ENCODE measurements at places on chromosomes 16 and 17.

DNA sequence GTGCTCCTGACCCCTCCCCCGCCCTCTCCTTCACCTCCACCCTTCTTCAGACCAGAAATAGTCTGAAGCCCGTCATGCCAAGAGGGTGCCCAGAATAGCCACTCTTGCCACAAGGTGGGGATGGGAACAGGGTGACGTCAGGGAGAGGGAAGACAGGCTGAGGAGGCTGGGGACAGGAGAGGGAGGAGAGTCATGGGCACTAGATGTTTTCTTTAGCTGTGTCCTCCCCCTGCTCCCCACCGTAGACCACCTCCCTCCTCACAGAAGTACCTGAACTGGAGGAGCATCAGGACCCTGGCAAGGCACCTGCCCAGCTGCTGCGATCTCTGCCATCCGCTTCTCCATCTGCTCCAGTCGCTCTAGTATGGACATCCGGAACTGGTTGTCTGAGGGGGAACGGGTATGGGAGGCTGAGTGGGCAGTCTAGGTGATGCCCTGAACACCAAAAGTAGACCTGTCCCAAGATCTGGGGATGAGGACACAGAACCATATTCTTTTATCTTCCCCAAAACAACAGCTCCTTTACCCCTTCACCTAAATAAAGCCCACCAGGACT is 6.6 kb upstream of the SPAG7 start:
- DNase-seq: no peak

- peak; percentile 99 for DNase-seq
Observed at GRCh38 chr17:55726440-55726839, 3.8 kb upstream of the TMEM100 start.

- no peak for DNase-seq
Observed at GRCh38 chr17:48611681-48612455, 1.1 kb upstream of the HOXB7 start.

DNA sequence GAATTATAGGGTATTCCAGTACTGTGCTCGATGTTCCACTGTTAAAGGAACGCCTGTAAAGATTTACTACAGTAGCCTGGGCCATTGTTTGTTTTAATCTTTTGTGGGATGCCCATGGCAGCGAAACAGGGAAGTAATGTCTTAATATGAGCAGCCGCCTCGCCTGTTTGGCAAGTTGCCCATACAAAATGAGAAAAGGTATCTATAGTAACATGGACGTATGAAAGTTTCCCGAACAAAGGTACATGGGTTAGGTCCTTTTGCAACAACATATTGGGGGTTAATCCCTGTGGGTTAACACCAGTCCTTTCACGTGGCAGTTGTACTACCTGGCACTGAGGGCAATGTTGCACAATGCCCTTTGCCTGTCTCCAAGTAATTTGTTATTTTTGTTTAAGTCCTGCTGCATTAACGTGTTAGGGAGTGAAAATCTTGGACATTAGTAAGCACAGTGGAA is 21.1 kb upstream of the TMC5 start:
- DNase-seq: no peak

DNA sequence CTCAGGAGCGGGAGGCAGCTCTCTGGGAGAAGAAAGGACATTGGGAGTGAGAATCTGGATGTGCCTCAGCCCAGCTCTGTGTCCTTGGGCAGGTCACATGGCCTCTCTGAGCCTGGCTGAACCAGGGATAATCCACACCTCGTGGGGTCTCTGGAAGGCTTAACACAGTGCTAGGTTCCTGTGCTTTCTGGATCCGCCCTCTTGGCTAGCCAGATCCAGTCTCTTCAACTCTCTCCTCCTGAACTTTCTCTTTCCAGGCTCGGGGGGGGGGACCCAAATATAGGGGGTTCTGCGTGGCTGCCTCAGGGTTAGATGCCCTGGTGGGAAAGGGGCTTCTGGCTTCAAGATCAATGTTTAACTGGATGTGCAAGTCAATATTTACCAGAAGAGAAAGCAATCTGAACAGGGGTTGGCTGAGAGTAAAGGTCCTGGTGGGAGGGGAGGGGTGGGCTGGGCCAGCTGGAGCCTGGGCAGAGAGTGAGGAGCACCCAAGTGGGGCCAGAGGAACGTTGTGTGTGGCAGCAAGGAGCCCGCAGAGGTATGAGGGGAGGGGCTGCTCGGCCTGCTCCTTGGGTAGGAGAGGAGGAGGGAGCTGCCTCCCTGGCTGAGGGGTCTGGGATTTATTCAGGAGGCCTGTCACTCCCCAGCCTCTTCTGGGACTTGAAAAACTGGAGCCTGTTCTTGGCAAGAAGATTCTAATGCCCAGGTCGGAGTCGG is at the start of gene SERPINF2:
Gene SERPINF2, plus strand, starts transcription at position 501 of the 717 bp plus-strand sequence. CDS start 2,125 bp downstream, outside the sequence.
- DNase-seq: no peak

- no peak for DNase-seq
Observed at GRCh38 chr16:49554681-49555080, 181.1 kb downstream of the C16orf78 start.

DNA sequence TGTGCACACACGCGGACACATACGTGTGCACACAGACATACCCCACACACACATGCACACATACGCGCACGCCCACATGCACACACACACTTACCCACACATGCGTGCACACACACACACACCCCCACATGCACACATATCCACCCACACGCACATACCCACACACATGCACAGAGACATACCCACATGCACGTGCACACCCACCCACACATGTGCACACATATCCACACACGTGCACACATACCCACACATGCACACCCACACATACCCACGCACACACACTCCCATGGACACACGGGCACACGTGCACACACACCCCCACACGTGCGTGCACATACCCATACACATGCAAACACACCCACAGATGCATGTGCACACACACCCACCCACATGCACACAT is 27.2 kb upstream of the PVALEF start:
- no peak for DNase-seq

GRCh38 chr17:354651-355556 is 2.3 kb upstream of the RPH3AL start:
- no peak for DNase-seq

DNA sequence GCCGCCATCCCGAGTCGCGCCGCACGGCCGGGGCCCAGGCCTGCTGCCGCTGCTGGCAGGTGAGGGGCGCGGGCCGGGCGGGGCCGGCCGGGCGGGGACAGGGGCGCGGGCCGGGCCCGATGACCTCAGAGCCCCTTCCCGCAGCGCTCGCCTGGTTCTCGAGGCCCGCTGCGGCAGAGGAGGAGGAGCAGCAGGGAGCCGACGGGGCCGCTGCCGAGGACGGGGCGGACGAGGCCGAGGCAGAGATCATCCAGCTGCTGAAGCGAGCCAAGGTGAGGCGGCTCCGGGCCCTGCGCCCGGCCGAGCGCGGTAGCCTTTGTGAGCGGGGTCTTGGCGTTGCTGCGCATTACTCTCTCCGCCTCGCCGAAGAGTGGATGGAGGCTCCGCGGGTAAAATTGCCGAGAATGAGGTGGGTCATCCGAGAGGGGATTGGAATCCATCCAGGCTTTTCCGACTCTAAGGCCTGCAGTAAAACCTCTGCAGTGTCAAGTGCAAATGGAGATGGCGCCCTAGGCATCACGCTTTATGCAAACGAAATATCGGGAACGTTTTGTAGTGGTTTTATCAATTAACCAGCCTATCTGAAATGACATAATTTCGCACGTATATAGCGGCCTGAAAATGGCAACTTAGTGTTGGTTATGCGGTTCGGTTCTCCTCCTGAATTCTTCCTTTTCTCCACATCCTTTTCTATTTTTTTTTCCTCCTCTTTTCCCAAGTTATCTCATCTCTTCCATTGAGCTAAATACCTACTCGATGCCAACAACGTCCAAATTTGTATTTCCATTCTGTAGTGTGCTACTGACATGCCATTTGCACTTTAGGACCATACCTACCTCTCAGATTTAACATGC is 577 bp downstream of the TTC19 start:
- peak; percentile 31 for DNase-seq

DNA sequence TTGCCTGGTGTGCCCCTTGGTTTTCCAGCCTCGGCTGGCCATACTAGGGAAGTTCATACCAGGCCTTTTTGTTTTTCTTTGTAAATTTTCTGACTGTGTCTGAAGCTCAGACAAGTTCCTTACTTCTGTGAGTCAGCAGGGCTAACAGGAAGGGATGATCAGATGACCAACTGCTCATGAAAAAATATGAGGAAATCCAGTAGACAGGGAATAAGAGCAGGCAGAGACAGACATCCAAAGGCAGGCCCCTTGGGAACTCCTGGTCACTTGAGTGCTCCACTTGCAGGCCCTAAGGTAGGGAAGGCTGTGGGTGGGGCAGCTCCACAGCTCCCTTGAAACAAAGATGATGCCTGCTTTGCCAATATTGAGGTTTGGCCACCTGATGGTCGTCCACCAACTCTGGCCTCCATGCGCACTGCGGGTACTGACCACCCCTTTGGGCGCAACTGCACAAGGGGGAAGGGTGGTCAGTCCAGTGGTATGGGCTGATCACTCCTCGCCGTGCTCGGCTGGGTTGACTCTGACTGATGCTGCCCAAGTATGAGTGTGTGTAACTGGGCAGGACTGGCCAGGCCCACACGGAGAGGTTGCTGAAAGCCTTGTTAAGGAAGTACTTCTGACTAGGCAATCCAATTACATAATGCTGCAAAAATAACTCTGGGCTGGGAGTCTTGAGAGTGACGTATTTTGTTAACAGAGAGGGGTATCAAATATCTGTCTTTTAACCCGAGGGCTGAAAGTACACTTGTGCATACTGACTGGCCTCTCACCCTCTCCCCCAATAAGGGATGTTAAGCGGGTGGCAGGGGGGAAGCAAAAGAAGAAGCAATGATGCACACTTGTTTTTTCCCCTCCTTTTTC is 20.8 kb upstream of the ZFHX3 start:
- peak; percentile 94 for DNase-seq

GRCh38 chr16:26645614-26646013 is 421.1 kb upstream of the C16orf82 start:
- no peak for DNase-seq

GRCh38 chr16:56932721-56933619 is 1.0 kb downstream of the HERPUD1 start:
- peak; percentile 57 for DNase-seq

GRCh38 chr17:69457603-69458002 is 43.1 kb downstream of the MAP2K6 start:
- DNase-seq: no peak

GRCh38 chr17:54944796-54945195 is 23.7 kb downstream of the COX11 start:
- peak; percentile 65 for DNase-seq

- no peak for DNase-seq
Observed at GRCh38 chr16:79173919-79174318, 426.6 kb downstream of the MAF start.

DNA sequence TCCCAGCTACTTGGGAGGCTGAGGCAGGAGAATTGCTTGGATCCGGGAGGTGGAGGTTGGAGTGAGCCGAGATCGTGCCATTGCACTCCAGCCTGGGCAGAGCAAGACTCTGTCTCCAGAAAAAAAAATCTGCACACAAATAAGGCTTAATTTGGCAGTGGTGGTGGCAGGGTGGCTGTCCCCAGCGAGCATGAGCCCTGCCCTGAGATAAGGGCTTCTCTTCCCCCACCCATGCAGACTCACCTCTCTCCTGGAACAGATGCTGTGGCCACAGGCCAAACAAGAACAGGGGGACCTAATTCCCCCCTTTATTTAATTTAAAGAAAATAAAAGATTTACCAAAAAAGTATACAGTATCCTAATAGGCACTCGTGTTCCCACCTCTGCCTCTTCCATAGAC is 157.2 kb downstream of the RAB11FIP4 start:
- DNase-seq: no peak

DNA sequence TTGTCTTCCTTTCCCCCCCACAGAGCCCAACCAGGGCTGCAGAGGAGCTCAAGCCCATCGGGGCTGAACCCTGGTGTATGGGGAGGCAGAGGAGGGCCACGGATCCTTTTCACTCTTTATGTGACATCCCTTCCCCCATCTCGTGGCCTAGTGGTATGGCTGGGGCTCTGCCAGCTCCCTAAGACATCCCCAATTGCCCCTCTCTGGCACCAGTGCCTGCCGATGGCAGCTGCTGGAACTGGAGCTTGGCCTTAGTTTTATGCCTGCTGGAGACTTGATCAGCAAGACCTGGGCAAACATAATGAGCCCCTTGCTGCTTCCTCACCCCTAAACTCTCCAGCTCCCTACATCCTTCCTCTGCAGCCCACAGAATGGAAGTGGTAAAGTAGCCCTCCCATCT is 8.0 kb upstream of the TOP2A start:
- no peak for DNase-seq

DNA sequence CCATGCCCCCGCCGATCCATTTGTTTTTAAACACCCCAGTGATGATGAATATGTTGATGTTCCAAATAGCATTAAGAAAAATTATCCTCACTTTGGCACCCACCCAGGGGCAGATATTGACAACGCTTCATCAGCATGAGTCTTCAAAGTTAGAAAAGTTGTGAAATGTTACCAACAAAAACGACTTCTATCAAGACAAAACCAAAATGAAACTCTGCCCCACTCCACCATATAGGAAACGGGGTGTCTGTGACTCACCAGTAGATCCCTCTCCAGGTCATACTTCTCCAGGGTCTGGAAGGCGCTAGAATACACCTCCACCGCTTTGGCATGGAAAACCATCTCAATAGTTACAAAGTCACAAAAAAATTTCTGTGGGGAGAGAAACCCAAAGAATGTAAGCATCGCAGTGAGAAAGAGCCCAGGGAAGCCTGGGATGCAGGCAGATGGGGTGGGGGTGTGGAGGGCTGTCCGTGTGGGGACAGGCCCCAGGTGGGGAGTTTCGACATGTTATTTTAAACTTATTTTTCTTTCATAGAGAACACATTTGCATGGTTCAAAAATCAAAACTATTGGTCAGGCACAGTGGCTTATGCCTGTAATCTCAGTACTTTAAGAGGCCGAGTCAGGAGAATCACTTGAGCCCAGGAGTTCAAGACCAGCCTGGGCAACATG is 10.2 kb downstream of the CIBAR2 start:
- peak; percentile 24 for DNase-seq

GRCh38 chr16:23519282-23519681 is 9.0 kb upstream of the GGA2 start:
- no peak for DNase-seq

DNA sequence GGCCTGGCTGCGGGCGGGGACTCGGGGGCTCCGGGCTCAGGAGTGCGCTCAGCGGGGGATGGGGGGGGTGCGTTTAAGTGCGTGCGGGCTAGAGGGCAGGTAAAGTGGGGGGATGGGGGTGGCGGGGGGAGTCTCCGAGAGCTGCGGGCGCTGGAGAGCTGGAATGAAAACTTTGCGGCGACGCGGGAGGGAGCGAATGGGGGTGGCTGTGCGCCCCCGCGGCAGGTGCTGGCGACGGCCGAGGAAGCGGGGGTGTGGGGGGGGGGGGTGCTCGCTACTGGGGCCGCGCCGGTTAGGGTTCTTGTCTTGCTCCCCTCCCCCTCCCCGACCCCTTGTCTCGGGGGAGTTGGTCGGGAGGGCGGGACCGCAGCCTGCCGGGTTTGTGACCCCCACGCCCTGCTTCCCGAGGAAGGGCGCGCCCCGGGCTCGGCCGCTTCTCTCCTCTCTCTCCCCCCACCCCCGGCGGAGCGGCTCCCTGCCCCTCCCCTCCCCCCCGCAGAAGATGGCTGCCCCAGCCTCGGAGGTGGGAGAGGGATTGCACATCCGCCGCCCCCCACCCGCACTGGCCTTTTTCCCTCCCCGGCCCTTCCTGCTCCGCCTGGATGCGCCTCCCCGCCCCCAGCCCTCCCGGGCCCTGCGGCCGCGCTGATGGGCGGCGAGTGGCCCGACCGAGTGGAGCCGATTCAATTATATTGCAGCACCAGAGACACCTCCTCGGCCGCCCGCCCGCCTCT is 649 bp downstream of the GSE1 start:
- DNase-seq: peak; percentile 63

All from fibroblast of skin of scalp (primary cell).